Activated CD8-positive, alpha-beta memory T cell treated with anti-CD3 and anti-CD28 coated beads for 1 hour (primary cell): ENCODE measurements at places on chromosomes 2 and 18.

- no peak for DNase-seq
Observed at GRCh38 chr2:204753841-204754240, 208.6 kb downstream of the PARD3B start.

GRCh38 chr2:199148076-199148845 is 309.5 kb downstream of the SATB2 start:
- no peak for DNase-seq

- no peak for DNase-seq
Observed at GRCh38 chr2:130871843-130872740, 35.4 kb downstream of the ARHGEF4 start.

- peak; percentile 32 for DNase-seq
Observed at GRCh38 chr2:237923481-237924163, 43.2 kb upstream of the UBE2F start.

DNA sequence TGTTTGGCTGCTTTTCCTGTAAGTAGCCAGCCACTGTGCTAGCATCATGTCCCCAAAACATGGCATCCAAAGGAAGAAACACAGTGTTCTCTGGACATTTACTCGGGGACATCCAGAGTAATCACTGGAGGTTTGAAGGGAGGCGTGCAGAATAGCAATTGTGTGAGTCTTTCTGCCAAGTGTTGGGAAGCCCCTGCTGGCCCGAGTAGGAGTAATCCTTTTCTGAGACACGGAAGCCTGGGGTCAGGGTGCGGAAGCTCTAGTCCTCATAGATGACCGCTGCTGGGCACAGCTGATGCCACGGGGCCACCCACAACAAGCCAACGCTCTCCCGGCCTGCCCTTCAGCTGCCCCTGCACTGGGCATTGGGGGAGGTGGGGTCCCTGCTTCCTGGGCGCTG is 24.8 kb upstream of the HDAC4 start:
- no peak for DNase-seq

GRCh38 chr18:45156946-45157345 is 458.3 kb upstream of the SLC14A2 start:
- no peak for DNase-seq

GRCh38 chr2:166803373-166804000 is 84.8 kb upstream of the XIRP2 start:
- DNase-seq, result no peak

GRCh38 chr2:56671973-56672569 is 488.3 kb downstream of the CCDC85A start:
- DNase-seq, result no peak

- DNase-seq, result no peak
Observed at GRCh38 chr18:2395427-2396161, 175.7 kb downstream of the METTL4 start.

GRCh38 chr18:2511451-2511850 is 59.9 kb downstream of the METTL4 start:
- DNase-seq, result no peak

- no peak for DNase-seq
Observed at GRCh38 chr2:207072571-207072970, 93.2 kb downstream of the KLF7 start.
